ENCODE measurements at places on chromosomes 11 and 22. TPM values are rescaled to one million over a fixed set of nuclear protein-coding genes. Genes with fewer than 3 reads are reported as not detected.
A peak's percentile ranks its signal among the peaks of the same experiment; 100 is the strongest.

DNA sequence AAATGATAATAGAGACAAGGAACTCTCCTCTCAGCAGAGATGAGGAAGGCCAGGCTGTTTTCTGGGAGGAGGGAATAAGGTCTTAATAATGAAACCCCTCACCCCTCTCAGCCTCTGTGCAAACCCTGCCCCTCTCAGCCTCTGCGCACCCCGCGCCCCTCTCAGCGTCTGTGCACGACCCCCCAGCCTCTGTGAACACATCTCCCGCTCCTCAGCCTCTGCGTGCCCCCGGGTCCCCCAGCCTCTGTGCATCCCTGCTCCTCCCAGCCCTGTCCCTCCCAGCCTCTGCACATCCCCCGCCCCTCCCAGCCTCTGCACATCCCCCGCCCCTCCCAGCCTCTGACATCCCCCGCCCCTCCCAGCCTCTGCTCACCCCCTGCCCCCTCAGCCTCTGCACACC is 837.8 kb downstream of the TBC1D22A start:
- no peak for DNase-seq

GVQW3 gene
- 3.8 TPM for total RNA-seq

- peak; percentile 15 for DNase-seq
These were observed 35.4 kb downstream of the MOB2 start for GRCh38 chr11:1450949-1451710.

DNA sequence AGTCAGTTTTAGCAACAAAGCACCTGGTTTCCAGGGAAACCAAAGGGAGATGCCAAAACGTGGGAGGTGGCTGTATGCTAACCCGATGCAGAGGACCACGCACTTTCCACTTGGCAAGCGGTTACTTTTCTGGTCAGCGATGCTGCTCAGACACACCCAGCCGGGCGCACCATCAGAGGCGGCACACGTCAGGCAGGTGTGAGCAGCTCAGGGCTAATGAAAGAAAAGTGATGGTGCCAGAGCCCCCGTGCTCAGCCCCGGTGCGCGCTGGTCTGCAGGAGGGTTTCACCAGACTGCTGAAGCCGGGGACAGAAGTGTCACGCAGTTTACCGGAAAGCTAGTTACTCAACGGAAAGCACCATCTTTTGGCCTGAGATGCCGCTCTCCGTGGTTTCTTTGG is 5.7 kb downstream of the LTO1 start:
- no peak for DNase-seq

DNA sequence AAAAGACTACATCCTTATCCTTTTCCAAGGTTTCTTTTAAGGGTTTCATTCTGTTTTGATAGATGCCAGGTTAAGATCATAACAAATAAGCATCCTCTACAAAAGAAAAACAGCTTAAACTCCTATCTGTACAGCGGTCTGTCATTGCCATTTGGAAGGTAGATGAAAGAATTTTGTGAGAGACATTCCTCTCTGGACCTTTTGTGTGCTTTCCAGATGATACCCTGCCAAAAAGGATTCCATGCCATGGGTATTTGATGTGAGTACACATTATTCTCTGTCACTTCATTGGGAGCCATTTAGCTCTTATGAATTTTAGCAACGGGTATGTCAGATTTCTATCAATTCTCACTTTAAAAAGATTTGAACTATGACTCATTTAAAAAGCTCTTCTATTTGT is 153.7 kb downstream of the GRIA4 start:
- DNase-seq = no peak

DNA sequence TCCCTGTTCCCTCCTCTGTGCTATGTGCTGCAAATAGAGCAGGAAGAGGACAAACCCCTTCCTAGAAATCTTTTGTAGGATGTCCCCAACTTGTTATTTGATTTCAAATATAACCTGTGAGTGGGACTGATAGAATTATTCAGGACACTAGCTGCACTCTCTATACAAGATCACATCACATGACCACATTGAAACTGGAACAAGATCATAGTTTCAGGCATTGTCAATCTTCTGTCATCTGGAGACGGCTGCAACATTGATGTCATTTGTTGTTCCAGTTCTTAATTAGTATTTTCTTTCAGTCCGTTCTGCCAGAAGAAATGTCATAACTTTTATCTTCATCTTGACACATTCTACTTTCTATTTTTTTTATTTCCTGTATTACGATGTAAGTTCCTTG is 89.3 kb downstream of the GRIA4 start:
- DNase-seq = no peak

Data from tongue (tissue), 3 donors.